CD4-positive, alpha-beta T cell treated with Interferon alpha-2 for 1 hour (primary cell): ENCODE measurements at places on chromosomes 5 and 9.
A peak's percentile ranks its signal among the peaks of the same experiment; 100 is the strongest.

- no peak for DNase-seq
Observed at GRCh38 chr9:114782586-114782985, 23.3 kb downstream of the TNFSF15 start.

- no peak for DNase-seq
Observed at GRCh38 chr9:89319015-89319905, 960 bp downstream of the SECISBP2 start.

- no peak for DNase-seq
Observed at GRCh38 chr9:15831384-15831783, 278.5 kb downstream of the CCDC171 start.

DNA sequence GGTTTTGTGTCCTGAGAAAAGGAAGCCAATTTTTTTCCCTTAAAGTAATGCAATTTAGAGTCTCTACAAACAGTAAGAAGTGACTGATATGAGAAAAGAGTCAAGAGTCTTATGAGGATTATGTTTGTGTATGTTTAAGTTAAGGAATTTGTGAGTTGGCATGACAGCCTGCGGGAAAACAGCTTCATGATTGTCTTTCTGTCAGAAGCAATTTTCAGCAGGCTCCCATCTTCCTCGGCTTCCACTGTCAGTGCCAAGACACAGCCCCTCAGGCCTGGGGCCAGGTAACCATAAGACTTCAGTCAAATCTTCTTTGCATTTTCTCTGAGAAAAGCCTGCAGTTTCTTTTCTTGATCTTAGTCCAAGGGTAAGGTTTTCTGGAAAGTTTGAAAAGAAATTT, 17.0 kb upstream of the SELENOP start:
- DNase-seq = no peak

GRCh38 chr9:135081264-135081660, 6.2 kb upstream of the OLFM1 start:
- no peak for DNase-seq

DNA sequence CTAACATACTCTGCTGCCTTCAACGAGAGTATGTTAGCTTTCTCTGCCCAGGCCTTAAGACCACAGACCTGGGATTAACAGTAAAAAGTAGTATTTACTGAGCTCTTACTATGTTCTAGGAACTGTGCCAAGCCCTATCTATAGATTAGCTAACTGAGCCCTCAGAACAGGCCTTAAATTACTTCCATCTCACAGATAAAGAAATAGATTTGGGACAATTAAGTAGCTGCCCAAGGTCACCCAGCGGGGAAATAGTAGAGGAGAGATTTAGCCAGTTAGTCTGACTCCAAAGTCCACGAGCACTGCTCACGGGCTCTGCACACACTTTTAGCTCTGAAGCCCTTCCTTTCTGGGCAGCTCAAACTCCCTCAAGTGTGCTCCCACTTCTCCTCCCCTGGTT, 64.5 kb upstream of the EQTN start:
- no peak for DNase-seq

DNA sequence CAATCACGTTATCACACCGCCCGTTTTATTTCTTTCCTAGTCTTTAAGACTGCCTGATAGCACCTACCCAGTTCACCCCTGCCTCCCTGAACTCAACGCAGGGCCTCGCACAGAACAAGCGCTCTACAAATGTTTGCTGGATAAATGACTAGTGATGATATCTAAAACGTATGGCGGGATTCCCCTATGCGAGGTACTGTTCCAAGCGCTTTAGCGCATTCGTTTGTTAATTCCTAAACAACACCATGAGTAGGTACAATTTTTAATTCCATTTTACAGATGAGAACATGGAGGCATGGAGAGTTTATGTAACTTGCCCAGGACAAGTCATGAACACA, 6.6 kb downstream of the POU4F3 start:
- no peak for DNase-seq

- DNase-seq = no peak
Observed at GRCh38 chr5:58462154-58462553, 2.3 kb upstream of the PLK2 start.

DNA sequence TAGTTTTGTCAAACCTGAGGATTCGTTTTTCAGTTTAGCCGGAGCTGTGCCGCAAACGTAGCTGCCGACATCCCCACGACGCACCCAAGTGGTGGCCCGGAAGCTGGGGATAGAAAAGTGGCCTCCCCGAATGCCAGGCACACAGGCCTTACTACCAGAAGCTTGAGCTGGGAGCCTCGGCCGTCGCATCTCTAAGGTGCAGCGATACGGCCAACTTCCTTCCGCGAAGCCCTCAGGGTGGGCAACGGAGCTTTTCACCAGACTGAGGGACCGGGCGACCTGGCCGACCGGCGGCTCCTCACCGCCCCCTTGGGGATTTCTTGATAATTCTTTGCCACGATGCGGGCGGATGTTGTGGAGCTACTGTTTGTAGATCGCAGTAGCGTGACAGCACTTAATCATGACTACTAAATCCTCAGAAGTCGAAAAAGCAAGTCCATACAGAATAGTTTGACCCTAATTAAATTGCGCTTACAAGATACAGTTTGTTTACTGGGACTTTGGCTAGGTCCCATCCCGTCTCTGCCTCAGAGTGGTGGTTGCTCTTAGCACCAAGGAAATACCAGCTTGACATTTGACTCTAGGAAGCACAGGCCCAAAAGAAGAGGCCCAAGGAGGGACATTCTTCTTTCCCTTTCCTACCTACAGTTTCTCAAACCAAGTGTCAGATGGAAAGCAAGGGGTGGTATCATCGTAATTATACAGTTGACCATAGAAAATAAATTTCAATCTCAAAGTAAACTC, 613 bp upstream of the TMEM267 start:
- peak; percentile 85 for DNase-seq

DNA sequence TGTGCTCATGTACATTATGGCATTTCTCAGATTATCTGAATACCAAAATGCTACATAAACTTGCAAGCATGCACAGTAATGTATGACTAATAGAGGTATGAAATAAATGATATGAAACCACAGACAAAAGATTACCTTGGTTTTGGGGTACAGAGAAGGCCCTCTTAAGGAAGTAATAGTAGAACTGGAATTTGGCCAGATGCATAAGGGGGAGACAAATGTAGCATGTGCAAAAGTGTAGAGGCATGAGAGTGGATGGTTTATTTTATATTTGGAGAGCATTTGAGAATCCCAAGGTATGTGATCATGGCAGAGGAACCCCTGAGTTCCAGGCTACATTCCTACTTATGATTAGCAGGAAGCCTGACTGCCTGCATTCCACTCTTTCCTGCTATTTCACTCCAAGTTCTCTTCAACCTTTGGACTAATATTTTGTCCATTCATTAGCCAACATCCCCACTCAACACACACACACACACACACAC, 74.2 kb downstream of the MAMDC2 start:
- DNase-seq = no peak

GRCh38 chr9:37392272-37392671, 30.2 kb upstream of the GRHPR start:
- no peak for DNase-seq

GRCh38 chr9:95515272-95516113, 1.3 kb downstream of the PTCH1 start:
- DNase-seq = peak; percentile 36

- DNase-seq = no peak
Observed at GRCh38 chr5:135822286-135822685, 12.2 kb upstream of the SLC25A48 start.

DNA sequence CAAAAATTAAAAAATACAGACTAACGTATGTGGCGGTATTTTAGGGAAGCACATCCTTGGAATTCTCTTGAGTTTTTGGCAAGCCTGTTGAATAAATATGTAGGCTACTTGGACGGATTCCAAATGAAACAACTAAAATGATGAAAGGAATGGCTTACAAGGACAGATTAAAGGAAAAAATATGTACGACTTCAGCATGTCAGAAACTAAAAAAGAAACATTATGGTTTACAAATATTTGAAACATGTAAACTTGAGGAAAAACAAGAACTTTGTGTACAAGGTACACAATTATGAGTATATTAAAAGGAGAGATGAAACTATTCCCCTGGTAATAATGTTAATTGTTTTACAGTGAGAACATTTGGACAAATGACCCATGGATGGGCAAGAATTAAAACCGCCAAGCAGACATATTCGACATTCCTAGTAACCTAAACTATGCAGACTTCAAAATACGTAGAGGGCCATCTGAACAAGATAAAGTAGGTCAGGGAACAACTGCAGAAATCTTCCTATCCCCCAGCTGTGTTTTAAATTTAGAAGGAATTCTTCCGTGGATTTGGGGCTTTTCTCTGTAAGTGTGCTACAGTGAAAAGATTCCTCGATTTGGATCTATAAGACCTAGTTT, 12.5 kb downstream of the EDIL3 start:
- no peak for DNase-seq

- DNase-seq = no peak
Observed at GRCh38 chr5:42896523-42896922, 84.8 kb upstream of the SELENOP start.
